GM12892 (cell line): ENCODE measurements at places on chromosomes 2 and 18.

GRCh38 chr2:20450201-20450999 is 3.5 kb downstream of the RHOB start:
- DNase-seq, result no peak

GRCh38 chr2:161005170-161005569 is 155.1 kb upstream of the TANK start:
- DNase-seq, result no peak

DNA sequence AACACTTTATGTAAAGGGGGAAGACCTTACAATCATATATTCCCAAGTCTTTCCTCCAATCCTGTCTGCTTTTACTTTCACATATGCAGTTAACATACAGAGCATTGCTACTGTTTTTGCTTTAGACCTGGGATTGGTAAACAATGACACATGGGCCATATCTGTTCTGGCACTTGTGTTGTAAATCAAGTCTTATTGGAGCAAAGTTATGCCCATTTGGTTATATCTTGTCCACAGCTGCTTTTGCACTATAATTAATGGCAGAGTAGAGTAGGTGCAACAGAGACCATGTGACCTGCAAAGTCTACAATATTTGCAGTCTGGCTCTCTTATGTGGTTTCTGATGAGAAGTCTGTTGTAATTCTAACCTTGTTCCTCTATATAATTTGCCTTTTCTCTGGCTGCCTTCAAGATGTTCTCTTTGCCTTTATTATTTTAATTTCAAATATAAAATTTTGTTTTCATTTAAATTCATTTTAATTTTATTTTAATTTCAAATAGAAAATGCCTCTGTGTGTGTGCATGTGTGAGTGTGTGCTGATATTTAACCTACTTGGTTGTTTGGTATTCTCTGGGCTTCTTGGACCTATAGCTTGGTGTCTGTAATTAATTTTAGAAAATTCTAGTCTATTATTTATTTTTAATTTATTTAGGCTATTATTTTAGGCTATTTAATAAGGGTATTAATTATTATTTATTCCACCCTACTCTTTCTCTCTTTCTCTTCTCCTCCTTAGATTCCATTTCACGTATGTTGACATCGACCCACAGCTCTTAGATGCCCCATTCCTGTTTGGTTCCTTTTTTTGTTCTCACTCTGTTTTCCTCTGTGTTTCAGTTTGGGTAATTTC is 16.8 kb upstream of the LPIN1 start:
- DNase-seq, result no peak

- DNase-seq, result no peak
Measured at GRCh38 chr2:129479892-129480291, 499.6 kb upstream of the RAB6C start.

- DNase-seq, result no peak
Measured at GRCh38 chr2:157761520-157761919, 114.6 kb downstream of the ACVR1 start.

DNA sequence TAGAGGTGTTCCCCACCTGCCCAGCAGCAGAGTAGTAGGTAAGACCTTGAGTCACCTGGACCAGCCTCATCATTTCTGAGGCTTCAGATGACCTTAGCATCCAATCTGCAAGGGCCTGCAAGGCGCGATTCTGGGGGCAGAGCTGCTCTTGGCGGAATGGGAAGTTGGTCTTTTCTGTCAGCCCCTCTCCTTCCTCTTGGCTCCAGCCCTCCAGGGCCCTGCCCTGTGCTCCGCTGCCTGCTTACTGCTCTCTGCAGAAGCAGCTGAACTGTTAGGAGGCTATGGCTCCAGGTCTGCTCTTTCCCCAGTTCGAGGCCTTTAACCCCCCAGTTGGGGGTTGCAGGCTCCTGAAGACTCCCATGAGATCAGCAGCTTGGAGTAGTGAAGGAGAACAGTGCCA is 96.1 kb upstream of the MCFD2 start:
- DNase-seq, result no peak

- DNase-seq, result no peak
Measured at GRCh38 chr2:44126106-44126797, 42.4 kb upstream of the PPM1B start.

DNA sequence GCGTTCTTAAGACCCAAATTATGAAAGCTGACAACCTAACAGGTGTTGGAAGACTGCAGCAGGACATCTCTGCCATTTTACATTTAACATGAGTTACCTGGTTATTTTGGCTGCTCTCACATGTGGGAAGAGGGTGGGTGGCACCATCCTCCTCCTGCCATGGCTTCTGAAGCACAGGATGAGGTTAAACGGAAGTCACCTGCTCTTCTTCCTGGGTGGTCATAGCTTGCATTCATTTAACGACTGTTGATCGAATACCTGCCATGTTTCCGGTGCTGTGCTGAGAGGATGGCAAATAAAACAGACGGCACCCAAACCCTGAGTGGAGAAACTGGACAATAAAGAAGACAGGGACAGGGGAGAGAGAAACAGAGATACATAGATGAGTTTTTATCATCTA is 118.0 kb downstream of the RHBDD1 start:
- DNase-seq, result no peak

GRCh38 chr2:37059841-37060240 is 24.3 kb downstream of the HEATR5B start:
- no peak for DNase-seq

GRCh38 chr2:32688541-32688940 is 60.7 kb downstream of the TTC27 start:
- DNase-seq, result no peak

DNA sequence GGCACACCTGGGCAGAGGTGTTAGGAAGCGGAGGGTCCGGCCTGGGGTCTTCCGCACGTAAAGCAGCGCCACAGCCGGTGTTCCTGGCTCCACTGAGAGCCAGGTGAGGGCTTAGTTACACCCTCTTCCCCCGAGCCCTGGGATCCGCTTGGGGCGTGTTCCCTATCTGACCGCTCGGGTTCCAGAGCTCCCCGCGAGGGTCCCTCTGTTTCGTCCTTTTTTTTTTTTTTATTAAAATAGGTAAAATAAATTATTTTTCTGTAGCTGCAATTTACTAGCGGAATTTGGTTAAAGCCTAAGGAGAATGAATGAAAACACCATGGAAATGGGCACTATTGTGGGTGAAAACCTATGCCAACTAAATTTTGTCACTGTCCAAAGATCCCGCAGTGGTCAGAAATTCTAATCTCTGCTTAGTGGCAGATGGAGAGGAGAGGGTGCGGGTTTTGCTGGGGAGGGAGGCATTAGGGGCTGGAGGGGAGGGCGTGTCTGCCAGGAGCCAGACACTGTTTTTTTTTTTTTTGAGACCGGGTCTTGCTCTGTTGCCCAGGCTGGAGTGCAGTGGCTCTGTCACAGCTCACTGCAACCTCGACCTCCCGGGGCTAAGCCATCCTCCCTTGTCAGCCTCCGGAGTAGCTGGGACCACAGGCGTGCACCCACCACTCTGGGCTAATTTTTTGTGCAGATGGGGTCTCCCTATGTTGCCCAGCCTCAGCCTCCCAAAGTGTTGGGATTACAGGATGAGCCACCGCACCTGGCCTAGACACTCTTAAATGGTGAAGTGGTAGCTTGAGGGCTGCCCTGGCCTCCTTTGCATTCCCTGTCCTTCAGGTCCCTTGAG is 834 bp downstream of the PDCL3 start:
- DNase-seq, result no peak

DNA sequence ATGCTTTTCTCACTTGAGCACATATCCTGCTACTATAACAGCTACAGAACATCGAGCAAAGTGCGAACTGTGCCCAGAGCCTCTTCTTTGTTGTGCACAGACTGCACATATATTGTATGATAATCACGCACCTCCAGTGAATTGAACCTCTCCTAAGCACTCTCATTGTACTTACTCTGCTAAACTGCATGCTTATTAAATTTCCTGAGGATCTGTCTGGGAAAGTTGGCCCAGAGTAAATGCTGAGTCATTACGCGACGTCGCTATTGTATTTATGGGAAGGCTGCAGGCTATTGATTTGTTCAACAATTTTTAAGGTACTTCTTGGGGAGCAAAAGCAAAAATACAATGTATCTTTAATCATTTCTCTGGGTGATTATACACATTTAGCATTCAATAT is 399.6 kb upstream of the DSEL start:
- no peak for DNase-seq

DNA sequence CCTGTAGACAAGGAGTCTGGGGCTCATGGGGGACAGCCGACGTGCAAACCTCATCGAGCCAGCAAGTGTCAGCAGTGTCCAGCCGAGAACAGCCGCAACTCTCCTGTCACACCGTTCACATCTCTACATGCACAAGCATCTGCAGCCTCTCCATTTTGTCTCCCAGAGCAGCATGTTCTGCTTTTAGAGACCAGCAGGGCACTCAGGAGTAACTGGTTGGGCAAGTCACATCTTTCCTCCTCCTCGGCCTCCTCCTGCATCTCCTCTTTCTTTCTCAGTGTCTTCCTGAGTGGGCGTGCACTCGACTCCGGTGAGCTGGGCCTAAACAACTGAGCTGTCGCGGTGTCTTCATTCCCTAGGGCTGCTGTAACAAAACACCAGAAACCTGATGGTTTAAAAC is 249.9 kb downstream of the SH3BP4 start:
- DNase-seq, result no peak

DNA sequence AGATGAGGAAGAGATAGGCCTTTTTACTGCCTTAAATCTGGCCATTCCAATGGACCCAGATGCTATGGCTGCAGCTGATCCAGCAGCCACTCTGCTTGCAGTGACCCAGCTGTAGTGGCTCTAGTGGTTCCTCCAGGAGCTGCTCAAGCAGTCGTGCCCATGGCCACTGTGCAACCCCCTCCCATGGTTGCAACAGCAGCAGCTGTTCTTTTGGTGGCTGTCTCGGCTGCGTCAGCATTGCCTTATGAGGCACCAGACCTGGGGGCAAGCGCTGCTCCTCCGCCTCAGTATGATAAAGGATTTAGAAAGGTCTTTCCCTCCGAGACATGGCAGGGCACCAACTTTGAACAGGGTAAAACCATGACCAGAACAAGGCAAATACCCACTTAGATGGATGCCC is 384.9 kb upstream of the DCC start:
- no peak for DNase-seq

DNA sequence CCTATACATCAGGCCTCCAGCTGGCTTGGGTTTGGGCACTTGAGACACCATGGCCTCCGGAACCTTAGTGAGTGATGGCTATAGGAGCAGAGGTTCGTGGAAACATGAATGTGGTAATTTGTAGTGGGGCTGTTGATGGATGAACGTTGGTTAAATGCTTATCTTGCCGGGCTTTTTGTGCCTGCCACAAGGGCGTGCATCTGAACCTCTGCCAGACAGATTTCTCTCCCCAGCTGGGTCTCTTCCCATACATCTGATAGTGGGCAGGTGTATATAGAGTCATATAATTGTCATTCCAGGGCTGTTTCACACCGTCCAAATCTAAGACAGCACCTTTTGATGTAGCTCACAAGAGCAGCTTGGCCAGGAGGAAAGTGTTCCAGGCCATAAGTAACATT is 14.7 kb downstream of the LAMA3 start:
- DNase-seq, result no peak

DNA sequence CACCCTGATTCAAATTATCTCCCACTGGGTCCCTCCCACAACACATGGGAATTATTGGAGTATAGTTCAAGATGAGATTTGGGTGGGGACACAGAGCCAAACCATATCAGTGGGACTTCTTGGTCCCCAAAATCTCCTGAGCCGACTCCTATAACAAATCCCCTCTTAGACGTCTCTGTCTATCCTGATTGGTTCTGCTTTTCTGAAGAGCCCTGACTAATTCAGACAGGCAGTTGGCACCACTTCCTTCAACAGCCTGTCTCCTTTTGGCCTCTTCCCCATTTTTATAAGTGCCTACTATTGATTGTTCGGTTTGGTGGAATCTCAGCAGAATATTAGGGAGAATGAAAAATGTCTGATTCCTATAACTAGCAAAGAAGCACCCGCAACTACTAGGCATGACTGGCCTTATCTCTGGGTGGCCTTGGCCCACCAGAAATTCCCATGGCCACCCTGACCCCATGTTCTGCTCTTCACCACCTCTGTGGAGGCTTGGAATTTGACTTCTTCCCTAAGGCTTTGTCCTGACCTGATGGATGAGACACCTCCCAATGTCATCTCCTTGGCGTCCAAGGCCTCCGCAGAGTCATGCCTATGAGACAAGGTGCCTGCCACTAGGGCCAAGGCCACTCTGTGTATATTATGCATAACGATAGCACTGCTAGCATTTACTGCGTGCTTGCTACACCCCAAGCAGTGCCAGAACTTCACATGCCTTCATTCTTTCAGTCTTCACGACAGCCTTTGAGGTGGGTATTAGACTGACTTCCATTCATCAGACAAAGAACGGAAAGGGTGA is 218.9 kb upstream of the COPS8 start:
- no peak for DNase-seq

DNA sequence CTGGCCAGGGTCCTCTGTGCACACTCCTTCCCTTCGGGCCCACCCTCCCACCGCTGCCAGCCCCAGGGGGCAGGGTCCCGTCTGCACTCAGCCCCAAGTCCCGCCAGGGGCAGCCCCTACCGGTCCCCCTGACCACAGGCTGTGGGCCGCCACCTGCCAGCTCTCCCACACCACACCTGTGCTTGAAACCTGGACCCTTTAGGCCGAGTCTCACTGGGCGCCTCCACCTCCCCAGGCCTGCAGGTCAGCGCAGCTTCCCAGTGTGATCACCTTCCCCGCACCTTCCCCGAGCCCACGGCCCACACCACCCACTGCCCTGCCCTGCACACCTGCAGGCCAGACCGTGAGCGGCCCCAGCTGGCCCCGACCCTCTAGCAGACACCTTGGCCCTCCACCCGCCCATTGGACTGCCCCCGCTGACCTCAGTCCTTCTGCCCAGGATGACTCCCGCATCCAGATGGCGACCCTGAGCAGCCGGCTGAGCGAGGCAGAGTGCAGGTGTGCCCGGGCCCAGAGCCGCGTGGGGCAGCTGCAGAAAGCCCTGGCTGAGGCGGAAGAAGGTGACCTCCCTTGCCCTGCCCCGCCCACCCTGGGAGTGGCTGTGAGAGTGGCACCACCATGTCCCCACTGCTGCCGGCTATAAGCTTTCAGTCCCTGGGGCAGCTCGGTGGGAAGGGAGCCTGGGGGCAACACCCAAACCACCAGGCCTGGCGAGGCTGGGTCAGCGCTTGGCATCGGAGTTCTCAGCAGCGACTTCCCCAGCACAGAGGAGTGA is 31.3 kb upstream of the SNED1 start:
- DNase-seq, result no peak
